COLO829 (cell line): ENCODE measurements at places on chromosomes 11 and 22.

- DNase-seq, result no peak
These were observed 71.0 kb downstream of the RBFOX2 start for GRCh38 chr22:35957589-35957988.

- DNase-seq, result no peak
These were observed 12.2 kb upstream of the MFNG start for GRCh38 chr22:37498289-37498909.

GRCh38 chr11:508956-509355, 1.9 kb upstream of the RNH1 start:
- DNase-seq, result no peak

- no peak for DNase-seq
These were observed 112.5 kb upstream of the CLPB start for GRCh38 chr11:72546866-72547265.

GRCh38 chr22:43796567-43796966, 15.5 kb downstream of the EFCAB6 start:
- no peak for DNase-seq

GRCh38 chr11:134357545-134357839, 25.7 kb downstream of the GLB1L2 start:
- no peak for DNase-seq

DNA sequence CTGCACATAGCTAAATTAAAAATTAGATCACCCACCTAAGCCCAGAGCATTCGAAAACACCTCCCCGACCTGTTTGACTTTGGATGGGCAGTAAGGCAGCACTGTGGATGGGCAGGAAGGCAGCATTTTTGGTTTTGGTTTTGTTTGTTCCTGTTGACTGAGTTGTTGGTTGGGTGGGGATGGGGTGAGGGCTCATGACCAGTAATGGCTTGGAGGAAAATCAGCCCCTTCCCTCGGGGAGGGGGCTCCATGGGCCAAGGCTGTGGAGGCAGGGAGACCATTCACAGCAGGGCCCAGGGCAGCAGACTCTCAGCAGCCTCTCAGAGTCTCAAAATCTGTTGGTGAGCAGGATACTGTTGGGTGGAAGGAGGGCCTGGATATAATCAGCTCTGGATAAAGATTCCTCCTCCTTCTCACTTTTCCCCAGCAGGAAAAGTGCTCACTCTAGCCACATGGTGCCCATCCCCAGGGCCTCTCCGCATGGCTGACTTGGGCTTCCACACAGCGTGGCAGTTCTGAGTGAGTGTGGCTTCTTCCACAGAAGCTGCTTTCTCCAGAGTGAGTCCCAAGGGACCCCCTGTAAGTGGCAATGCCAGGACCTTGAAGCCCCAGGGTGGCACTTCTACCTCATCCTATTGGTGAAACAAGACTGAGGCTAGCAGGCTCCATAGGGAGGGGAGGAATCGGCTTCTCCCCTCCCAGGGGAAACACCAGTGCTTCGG, 1491.2 kb downstream of the BRD1 start:
- DNase-seq, result no peak

GRCh38 chr11:33329705-33330329, 72.6 kb downstream of the HIPK3 start:
- peak; percentile 70 for DNase-seq

GRCh38 chr11:125330462-125331325, 165.4 kb downstream of the FEZ1 start:
- DNase-seq, result no peak

- DNase-seq, result no peak
These were observed 11.3 kb downstream of the TMEM216 start for GRCh38 chr11:61403658-61404057.

DNA sequence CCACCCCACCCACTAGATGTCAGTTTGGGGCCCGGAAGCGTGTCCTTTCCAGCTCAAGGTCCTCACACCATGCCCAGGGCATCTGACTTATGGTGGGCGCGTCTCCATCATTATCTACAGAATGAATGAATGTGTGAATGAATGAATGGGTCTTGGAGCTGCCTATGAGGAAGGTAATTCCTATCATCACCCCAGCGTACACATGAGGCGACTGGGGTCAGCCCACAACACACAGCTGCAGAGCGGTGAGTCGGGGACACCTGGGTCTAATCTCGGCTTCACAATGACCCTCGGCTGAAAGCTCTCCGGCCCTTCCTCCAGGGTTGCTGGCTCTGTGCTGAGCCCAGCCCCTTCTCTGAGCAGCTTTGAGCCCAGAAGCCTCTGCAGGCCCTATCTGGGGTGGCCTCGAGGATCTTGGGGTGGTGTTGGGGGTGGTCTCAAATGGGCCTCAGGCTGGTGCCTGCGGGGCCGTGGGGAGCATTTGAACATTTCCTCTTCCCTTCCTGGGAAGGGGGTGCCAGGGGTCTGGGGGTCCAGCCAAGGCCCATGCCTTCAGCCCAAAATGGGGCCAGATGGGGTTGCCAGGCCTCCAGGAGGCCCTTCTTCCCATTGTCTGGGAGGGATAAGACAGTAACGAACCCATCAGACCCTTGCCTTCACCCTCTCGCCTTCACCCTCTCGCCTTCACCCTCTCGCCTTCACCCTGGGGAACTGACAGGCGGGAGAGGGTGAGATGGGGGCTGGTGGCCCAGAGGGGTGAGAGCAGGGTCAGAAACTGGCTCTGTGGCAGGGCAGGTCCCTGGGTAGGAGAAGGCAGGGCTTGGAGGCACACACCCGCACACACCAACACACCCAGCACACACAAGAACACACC, 82.4 kb downstream of the MYEOV start:
- no peak for DNase-seq

- peak; percentile 28 for DNase-seq
These were observed 11.0 kb downstream of the MPZL3 start for GRCh38 chr11:118240999-118241763.

GRCh38 chr11:128472128-128473089, 114.9 kb downstream of the ETS1 start:
- DNase-seq, result no peak

- no peak for DNase-seq
These were observed 496 bp upstream of the TRAF6 start for GRCh38 chr11:36510594-36510942.

GRCh38 chr11:78226684-78227680, 38.3 kb downstream of the USP35 start:
- no peak for DNase-seq

- no peak for DNase-seq
These were observed 53.2 kb downstream of the RPUSD4 start for GRCh38 chr11:126158054-126158791.

DNA sequence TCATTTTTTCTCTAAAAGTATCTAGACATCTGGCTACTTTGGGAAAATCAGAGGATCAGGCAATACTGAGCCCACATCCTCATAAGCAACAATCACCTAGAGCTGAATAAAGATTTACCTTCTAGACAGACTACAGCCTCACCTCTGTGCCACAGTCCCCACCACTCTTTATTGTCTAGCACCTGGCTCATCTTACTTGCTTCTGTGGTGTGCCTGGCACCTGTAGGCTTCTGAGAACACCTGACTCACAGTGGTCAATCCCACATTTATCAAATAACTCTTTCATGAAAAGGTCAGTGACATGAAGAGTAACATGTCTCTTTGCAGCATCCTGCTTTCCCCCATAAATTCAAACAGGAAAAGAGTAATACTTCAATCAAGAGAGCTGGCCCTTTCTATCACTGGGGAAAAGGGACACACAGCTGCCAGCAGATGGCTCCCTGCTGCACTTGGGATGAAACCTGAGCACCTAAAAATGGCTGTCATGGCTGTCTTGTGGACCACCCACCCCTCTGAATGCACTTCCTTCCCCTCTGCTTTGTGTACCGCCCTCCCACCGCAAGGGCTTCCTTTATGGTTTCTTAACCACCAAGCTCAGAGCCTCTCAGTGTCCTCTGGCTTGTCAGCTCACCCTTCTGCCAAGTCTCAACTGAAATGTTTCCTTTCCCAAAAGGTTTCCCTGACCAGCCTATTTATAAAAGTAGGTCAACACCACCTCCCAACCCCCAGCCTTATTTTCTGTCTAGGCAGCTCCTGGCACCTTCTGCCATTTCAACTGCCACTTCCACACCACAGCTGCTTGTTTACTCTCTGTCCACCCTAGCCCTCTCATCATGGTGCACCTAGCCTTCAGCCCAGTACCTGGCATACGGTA, 9.3 kb downstream of the TFIP11 start:
- DNase-seq, result no peak

DNA sequence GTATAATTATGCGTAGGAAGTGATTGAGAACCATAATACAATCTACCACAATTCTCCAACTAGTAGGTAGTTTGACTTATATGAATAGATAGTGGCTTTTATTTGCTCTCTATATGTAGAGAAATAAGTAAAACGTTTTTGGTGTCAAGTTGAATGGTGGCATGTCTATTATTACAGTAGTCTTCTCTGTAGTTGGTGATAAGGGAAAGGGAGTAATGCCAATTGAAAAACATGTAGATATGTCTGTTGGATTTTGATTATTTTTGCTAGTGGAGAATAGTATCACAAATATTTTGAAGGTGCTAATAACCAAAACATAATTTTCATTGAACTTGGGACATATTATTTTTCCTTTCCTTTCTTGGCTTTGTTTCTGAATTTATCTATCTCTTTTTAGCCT, 17.5 kb downstream of the FBXO7 start:
- no peak for DNase-seq

- no peak for DNase-seq
These were observed 4.1 kb downstream of the INPP5J start for GRCh38 chr22:31126869-31127175.
